ENCODE measurements at places on chromosomes 1 and 21. TPM values are rescaled to one million over a fixed set of nuclear protein-coding genes. Genes with fewer than 3 reads are reported as not detected.
A peak's percentile ranks its signal among the peaks of the same experiment; 100 is the strongest.

DNA sequence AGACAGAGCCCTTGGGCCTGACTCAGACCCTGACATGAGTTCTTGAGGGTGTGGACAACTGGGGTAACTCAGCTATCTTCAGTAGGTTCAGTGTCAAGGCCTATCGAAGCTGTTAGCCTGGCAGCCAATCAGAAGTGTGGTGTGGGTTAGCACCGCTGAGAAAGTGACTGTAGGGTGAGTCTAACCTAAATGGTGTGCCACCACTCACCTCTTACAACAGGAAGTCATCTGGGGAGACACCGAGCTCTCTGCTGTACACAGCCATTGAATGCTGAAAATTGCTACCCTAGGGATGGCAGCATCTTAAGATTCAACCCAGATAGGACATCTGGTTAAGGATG, 44.6 kb downstream of the RASSF5 start:
- no peak for DNase-seq

DNA sequence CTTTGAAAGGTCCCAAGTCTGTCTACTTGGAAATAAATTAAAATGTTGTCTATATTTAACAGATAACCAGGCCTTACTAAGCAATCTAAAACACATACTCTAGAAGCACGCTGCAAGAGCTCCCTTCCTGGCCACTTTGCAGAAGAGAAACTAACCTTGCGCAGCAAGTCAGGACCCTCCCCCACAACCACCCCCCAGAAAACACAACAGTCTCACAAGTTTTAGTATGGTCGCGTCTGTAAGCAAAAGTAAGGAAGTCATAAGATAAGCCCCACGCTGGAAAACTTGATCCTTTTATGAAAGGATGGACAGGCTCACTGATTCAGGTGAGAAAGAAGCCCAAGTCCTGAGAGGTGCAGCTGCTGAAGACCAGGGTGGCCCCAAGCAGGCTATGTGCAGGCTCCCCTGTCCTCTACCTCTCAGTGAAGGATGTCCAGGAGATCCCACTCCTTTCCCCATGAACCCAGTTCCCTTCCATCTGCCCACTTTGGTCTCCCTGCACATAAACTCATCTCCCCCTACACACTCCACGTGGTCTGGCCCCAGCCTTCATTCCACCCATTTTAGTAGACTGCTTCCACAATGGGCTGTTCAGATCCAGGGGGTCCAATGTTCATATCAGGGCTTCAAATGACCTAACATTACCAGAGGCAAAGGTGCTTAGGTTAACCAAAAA, 23.8 kb downstream of the HIVEP3 start:
- no peak for DNase-seq

DNA sequence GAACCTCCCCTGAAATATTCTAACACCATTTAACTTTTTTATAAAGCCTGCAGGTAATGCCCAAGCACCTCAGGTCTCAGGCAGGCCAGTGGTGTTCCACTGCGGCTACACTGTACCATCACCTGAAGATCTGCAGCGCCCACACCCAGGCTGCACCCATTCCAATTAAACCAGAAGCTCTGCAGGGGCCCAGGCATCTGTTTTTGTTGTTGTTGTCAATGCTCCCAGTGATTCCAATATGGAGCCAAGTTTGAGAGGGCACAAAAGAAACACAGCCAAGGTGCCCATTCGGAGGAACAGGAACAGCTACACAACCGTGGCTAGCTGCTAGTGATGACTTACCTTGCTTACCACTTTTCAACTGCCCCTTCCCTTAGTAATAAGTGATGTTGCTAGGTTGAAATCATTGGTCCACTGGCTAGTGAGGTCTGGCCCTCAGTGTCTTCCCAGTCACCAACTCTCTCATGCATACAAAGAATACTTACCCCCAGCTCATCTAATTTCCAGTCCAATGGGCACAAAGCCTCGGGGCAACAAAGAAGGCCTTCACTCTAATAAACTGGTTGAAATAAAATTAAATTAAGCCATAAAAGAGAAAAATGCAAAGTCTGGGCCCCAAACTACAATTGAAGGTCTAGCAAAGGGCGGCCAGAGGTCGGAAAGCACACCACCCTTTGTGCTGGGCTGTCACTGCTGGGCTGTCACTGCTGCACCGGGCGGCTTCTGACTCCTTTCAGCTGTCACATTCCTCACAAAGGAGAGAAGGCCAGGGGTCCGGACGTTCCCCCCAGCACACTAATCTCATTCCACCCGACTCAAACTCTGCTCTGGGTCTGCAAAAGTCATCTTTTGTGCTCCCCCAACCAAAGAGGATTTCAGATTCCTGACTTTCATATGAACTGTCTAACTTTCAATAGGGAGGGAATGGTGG, 34.9 kb downstream of the SIPA1L2 start:
- DNase-seq: no peak

DNA sequence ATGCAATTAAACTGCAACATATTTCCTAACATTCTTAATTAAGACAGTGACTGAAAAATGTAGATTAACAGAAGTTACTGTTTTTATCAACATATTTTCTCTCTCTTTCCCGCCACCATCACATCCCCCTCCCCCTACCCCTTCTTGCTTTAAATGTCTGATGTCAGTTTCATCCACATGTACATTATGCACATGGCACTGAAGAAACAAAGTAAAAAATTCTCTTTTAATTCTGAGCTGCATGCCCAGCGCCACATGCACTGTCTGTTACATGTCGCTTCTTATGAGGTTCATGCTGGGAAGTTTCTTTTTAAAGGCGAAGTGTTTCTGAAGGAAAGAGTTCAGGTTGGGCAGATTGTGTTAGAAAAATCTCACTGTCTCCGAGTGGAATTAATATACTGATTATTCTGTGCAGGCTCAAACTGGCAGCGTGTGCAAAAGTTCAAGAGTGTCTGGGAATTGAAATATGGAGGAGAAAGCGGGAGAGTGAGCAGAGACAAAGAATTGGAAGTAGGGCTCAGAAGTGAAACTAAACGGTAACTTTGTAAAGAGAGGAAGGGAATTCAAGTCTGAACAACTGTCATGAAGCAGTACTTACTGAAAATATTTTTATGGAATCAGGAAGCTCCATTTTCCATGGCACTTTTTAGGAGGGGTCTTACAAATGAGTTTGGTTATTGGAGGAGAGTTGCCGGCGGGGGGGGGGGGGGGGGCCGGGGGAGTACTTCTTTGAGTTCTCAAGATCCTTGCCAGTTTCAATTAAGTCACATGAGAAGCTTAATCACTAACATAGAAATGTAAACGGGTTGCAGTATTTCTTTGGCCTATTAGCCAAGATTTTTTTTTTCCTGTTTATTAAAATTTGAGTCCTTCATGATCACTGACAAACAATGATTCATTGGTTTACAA, 217.6 kb downstream of the SDCCAG8 start:
- no peak for DNase-seq

GRCh38 chr1:9242338-9242969, 7.9 kb downstream of the H6PD start:
- DNase-seq: peak; percentile 46

Gene OPRD1
- polyA plus RNA-seq: 0.43 TPM

Gene RGSL1
- polyA plus RNA-seq: not detected

Gene CYP4A11
- polyA plus RNA-seq: not detected

Gene APCS
- not detected for polyA plus RNA-seq

All from muscle of back (tissue), 13 donors.